ENCODE measurements at places on chromosomes 6 and 20.

GRCh38 chr6:44051515-44051914 is 75.7 kb downstream of the MRPL14 start:
- DNase-seq, result peak; percentile 87

DNA sequence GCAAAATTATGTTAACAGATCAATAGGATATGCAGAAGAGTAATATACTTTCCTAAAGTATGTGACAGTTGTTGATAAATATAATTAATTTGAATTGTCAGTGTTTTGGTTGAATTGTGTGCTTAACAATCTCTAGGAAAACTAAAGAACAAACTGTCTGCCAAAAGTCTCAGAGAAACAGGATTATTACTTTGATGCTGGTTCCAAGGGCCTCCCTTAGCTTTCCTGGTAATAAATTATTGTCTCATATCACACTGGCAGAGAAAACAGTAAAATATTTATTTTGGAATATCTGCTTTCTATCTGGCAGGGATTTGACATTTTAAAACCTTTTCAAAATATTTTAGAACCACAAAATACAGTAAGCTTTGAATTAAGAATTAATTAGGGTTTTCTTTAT is 40.1 kb upstream of the CARMIL1 start:
- DNase-seq, result no peak

- no peak for DNase-seq
Observed at GRCh38 chr20:23080521-23080920, 5.6 kb downstream of the CD93 start.

DNA sequence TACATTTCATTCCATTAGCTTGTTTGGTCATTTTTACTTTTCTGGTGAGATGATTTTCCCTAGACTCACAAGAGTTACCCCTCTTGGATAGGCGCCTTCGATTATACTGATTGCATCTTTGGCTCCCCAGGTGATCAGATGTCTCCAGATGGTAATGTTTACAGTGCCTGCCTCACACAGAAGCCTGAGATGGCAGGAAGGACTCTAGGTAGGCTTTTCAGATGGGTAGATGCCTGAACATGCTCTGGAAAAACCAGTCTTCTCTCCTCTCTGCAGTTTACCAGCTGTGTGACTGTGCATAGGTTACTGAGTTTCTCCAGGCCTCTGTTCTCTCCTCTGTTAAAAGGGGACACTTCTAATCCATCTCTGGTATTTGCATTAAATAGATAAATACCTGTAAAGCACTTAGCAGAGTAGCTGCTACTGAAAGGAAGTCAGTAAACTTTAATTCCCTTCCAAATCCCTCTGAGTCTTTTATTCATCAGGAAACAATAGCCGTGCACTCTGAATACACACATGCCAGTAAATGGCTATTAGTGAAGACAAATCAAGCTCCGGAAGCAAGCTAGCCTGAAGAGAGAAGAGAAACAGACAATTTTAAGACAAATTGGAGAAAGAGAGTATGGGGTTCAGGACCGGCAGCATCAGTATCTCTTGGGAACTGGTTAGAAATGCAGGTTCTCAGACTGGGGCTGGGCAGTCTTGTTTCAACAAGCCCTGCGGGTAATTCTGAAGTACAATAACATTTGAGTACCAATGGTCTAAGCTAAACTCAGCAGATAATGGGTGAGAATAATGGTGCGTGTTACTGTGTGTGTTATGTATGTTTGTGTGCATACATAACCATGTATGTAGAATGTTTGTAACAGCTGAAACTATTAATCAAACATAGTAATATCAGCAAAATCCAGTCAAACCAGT is 139.4 kb downstream of the UST start:
- DNase-seq, result no peak

DNA sequence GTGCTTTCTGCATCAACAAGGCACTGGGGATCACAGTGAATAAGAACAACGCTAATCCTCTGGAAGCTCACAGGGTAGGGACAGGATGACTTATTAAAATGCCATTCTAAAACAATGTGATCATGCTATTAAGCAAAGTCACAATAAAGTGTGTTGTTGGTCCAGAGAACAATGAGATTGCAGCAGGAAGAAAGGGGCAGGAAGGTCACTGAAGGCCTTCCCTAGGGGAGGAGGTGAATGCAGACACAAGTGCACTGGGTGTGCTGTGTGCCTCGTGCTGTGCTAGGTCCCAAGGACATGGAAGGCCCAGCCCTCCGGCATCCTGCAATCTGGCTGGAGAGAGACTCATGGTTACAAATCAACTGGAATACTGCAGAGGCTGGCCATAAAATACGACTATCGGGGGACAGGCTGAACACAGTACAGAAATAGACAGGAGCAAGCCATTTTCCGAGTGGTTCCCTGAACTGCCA is 55.7 kb downstream of the LYRM4 start:
- no peak for DNase-seq

- DNase-seq, result no peak
Observed at GRCh38 chr20:62161347-62161746, 17.8 kb downstream of the SS18L1 start.

- no peak for DNase-seq
Observed at GRCh38 chr20:32190616-32191415, 16.7 kb downstream of the PLAGL2 start.

GRCh38 chr20:18224968-18225568 is 63.3 kb upstream of the ZNF133 start:
- DNase-seq, result peak; percentile 74

DNA sequence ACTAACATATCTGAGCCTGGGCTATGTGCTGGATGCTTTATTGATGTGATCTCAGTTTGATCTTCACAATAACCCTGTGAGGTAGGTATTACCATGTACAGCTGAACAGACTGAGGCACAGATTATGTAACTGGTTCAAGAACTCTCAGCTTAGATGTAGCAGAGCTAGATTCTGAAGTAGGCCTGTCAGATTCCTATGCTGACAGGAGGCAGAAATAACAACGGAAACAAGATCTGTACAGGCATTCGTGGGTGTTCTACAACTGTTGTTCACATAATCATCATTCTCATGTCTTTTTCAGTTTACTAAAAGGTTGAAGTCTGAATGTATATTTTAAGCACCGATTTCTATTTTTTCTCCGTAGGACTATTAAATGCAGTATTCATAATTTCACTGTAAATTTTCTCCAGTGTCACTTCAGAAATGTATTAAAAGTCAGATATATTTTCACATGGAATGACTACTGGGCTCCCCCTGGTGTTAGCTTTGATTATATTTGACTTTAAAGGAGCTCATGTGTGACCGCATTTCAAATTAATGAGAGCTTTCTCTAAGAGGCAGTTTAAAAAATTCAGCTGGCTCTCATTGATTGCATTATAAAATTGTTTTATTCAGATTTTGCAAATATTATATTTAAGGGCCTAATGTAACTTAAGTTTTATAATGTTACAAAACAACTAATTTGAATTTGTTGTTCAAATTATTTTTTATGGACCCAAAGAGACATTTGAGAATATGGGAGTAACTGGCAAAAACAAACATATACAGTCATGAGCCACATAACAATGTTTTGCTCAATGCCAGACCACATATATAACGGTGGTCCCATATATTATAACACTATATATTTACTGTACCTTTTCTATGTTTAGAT is 36.4 kb upstream of the SLC17A4 start:
- no peak for DNase-seq

- peak; percentile 40 for DNase-seq
Observed at GRCh38 chr20:12177657-12178293, 260.1 kb downstream of the BTBD3 start.

DNA sequence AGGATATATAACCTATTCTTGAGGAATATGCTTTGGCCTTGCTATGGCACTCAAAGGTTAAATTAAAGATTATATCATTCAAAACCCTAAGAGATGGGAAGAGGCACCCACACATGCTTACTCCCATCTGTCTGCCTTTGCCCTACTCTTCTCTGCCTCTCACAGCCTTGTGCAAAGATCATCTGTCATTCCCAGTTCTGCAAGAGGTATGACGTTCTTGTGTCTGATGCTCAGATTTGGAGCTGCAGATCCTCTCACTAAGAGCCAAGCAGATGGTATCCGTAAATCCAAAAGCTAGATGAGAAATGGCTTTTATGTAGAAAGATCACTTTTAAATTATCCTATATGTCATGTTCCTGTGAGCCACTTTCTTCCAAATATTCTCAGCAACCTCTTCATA is 112.0 kb downstream of the GPR63 start:
- DNase-seq, result no peak

DNA sequence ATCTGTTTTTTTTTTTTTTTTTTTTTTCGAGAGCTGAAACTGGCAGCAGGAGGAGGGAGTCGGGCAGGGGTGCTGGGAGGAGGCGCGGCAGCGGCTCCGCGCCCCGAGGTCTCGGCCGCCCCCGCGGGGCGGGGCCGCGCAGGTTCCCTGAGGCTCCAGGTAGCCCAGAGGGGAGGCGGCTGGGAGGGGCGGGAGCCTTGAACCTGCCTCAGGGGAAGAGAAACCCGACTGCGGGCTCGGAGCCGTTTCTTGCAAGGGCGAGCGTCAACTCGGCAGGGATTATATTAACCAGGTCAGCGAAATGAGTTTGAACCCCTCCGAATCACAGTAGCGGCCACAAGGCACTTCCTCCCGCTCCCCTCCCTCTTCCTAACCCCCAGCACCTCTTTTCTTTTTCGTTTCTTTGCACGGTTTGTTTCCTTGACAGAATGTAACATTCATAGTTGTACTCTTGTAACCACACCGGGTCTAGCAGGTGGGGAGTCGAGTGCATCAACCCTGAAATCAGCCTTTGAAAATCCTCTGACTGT is 2.0 kb downstream of the MYB start:
- DNase-seq, result no peak

GRCh38 chr20:62622877-62623487 is 19.3 kb upstream of the SLCO4A1 start:
- DNase-seq, result no peak

GRCh38 chr6:28264834-28265401 is 2.0 kb upstream of the ZSCAN26 start:
- no peak for DNase-seq

DNA sequence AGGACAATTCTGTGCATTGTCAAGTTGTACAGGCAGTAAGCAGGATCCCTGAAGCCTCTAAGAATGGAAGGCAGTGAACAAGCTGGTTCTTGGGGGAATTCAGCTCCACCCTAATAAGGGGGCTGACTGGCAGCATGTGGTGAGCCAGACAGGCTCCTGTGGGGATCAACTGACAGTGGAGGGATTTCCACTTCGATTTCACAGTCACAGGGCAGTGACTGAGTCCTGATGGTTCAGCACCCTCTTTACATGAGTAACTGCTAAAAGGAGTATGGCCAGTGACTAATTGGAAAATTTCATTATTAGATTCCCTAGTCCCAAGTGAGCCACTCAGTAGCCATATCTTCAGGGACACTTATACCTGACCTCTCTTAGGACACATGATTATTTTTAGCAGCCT is 78.4 kb downstream of the NDUFAF5 start:
- DNase-seq, result no peak

DNA sequence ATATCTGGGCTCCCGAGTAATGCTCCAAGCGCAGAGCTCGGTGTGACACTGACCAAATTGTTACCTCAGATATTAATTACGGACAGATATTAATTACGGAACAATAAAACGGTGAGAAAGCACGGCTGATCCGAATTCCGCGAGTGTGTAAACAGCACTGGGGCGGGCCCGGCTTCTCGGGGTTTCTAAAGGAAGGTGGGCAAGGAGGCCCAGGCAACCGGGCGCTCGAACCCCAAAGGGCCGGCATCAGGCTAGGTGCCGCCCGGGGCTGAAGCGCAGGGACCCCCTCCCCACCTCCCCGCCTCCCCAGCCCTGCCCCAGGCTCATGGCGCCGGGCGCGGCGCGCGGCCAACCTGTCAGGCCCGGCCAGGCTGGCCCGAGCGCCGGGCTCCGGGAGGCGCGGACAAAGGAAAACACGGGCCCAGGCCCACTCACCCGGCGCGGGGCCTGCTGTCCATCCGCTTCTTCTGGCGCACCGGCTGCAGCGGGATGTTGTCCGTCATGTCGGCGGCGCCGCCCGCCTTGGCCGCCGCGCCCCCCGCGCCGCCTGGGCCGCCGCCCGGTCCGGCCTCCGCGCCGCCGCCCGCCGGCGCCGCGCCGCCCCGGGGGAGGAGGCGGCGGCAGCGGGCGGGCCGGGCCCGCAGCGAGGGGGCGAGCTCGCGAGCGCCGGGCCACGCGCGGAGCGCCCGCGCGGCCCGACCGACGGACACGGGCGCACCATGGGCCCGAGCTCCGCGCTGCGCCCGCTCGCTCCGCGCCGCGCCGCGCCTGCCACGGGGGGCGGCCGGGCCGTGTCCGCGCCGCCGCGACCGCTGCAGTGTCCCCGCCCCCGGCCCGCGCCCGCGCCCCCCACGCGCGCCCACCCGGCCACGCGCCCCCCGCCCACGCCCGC is at the start of gene ATP9A:
ATP9A (minus strand) TSS at position 524 of the 892 bp plus-strand sequence; CDS start at position 503, 21 bp downstream.
- no peak for DNase-seq

DNA sequence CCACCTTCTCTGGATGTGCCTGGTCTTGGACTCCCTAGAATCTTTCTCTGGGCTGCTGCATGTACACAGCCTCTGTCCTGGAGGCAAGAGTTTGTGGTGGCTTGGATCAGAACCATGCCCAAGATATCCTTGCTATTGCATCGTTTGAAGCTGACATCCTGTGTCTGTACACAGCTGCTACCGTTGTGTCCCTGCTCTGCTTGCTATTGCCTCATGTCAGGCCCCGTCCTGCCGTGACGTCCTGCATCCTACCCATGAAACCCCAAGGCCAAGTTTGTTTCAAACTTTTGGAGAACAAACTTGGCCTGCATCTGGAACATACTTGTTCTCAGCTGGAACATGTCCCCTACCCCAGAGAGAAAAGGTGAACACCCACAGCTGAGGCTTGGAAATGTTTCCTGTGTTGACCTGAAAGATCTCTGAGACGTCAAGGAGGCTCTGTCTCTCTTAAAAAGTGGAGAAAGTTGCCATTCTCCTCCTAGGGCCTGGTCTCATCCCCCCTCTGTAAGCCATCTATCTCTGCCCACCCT is 78.1 kb downstream of the HFE start:
- no peak for DNase-seq

- peak; percentile 4 for DNase-seq
Observed at GRCh38 chr6:88761237-88762031, 202.0 kb downstream of the RNGTT start.

DNA sequence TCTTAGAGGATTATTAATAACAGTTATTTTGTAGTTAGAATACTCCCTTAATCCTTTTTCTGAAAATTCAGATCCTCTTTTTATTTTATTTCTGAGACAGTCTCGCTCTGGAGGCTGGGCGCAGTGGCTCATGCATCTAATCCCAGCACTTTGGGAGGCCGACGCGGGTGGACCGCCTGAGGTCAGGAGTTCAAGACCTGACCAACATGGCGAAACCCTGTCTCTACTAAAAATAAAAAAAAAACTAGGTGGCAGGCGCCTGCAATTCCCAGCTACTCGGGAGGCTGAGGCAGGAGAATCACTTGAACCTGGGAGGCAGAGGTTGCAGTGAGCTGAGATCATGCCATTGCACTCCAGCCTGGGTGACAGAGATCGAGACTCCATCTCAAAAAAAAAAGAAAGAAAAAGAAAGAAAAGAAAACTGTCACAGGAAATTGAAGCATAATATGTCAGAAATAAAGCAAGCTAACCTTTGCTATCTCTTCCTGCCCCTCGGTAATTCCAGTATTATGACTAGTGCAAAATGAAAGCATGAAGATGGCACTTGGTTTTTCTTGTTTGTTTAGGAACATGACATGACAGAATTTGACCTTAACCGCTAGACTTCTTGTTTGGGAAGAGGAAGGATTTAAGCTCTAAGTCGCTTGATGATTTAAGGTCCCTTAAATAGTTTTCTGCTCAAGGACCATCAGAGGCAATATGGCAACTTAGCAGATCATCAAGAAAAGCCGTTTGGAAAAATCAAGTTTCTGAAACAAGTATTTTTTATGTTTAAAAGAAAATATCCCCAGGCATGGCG is 1.8 kb upstream of the RBM39 start:
- DNase-seq, result no peak

- no peak for DNase-seq
Observed at GRCh38 chr6:7073821-7074525, 33.8 kb upstream of the RREB1 start.

Data from HT1080 (cell line).